Activated CD8-positive, alpha-beta T cell treated with anti-CD3 and anti-CD28 coated beads for 36 hours (primary cell): ENCODE measurements at places on chromosomes 7 and 10.
A peak's percentile ranks its signal among the peaks of the same experiment; 100 is the strongest.

GRCh38 chr10:125557801-125558505 is 125.0 kb downstream of the TEX36 start:
- no peaks in the 10 kb centered on the region for H3K4me1 ChIP-seq
- no peak overlapping the region for H3K4me3 ChIP-seq
- H3K36me3 ChIP-seq: no peaks in the 10 kb centered on the region
- DNase-seq: no peak

DNA sequence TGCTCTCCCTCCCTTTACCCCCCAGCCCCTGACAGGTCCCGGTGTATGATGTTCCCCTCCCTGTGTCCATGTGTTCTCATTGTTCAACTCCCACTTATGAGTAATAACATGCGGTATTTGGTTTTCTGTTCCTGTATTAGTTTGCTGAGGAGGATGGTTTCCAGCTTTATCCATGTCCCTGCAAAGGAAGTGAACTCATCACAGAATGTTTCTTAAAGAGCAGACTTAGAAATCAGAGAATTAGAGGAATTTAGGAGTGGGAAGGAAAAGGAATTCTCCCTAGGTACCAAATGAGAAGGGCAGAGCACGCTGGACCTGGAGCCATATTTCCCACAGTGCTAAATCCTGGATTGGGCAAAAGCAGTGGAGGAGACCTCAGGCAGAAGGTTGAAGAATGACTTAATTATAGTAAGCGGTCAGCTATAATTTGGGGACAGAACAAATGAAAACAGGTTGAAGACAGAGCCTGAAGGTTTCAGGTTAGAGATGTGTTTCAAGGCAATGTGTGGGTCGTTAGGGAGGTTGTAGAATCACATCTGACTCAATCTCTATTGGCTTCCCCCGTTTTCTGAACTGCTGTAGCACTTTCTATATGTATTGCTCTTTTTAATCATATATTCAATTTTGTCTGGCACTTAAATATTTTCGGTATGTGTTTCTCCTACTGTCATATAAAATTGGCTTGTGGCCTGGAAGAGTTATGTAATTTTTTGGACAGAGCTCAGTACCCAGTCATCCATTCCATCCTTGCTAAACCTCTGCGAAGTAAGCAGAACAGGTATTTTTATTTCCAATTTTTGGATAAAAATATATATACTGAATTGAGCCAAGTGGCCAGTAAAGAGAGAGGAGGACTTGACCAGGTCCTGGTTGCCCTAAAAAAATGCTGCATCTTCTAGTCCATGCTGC is 210.5 kb upstream of the KLF6 start:
- H3K27me3 ChIP-seq: no peaks in the 10 kb centered on the region
- H3K27ac ChIP-seq: no peak overlapping the region
- H3K4me1 ChIP-seq: peaks cover 7% of the 10 kb centered on the region
- H3K4me3 ChIP-seq: no peak overlapping the region
- DNase-seq: no peak
- H3K36me3 ChIP-seq: no peaks in the 10 kb centered on the region

DNA sequence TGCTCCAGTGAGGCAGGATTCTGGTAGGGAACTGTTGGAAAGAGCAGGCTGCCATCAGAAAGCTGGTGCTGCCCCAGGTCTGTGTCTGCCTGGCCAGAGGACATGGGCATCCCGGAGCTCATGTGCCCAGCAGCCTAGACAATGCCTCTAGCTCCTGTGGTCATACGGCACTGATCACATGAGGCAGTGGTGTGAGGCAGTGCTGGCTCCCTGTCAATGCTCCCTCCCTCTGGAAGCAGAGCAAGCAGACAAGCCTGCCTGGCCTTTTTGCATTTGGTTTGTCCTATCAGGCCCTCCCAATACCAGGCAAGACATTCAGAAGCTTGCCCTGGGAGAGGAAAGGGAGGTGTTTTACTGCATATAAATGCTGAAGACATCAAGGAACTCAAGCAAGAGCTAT is 19.5 kb upstream of the MMP21 start:
- no peaks in the 10 kb centered on the region for H3K27me3 ChIP-seq
- no peak overlapping the region for H3K27ac ChIP-seq
- no peak overlapping the region for H3K4me3 ChIP-seq

GRCh38 chr7:112789453-112789816 is 758 bp downstream of the TMEM168 start:
- peak overlapping the region; percentile 98 for H3K4me3 ChIP-seq
- H3K4me1 ChIP-seq: peaks cover 41% of the 10 kb centered on the region
- H3K27ac ChIP-seq: peak overlapping the region; percentile 89
- H3K36me3 ChIP-seq: peaks cover 17% of the 10 kb centered on the region
- DNase-seq: no peak

- peak; percentile 68 for DNase-seq
- no peak overlapping the region for H3K27ac ChIP-seq
- H3K27me3 ChIP-seq: no peaks in the 10 kb centered on the region
- H3K4me1 ChIP-seq: peaks cover 12% of the 10 kb centered on the region
- H3K36me3 ChIP-seq: peaks cover under 1% of the 10 kb centered on the region
These were observed 197.2 kb downstream of the CRPPA start for GRCh38 chr7:16223963-16224707.

- H3K27me3 ChIP-seq: peaks cover 3% of the 10 kb centered on the region
- peaks cover 32% of the 10 kb centered on the region for H3K4me1 ChIP-seq
- no peak for DNase-seq
- peaks cover 5% of the 10 kb centered on the region for H3K36me3 ChIP-seq
- peak overlapping the region; percentile 79 for H3K4me3 ChIP-seq
These were observed 498 bp upstream of the ST7 start for GRCh38 chr7:116952635-116953371.

DNA sequence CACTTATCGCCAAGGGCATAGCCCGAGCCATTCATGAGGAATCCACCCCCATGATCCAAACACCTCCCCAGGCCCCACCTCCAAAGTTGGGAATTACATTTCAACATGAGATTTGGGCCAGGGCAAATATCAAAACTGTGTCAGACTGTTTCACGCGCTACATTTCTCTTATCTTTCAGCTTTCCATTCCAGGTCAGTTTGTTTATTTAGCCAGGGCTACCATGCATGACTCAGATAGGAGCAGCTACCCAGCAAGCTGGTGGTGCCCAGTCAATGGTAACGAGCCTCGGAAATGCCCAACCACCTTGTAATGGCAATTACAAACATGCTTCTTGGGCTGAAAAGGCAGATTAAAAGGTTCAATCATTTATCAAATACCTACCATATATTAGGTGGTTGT is 43.6 kb upstream of the BAMBI start:
- no peak for DNase-seq
- no peak overlapping the region for H3K27ac ChIP-seq
- H3K27me3 ChIP-seq: peaks cover 9% of the 10 kb centered on the region

DNA sequence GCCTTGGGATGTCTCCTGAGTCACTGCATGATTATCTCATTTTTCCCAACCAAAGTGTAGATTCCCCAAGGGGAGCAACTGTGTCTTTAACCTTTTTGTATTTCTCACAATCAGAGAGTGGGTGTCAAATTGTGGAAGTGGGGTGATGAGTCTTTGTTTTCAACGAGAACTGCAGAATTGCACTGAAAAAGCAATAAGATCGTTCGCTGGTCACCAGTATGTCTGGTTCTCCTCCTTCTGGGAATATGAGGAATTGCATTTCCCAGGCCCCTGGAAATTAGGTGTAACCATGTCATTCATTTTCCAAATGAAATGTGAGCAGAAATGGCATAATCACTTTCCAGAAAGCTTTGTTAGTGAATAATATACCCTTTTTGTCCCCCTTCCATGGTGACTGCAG is 326.9 kb downstream of the GPAM start:
- DNase-seq: no peak
- no peak overlapping the region for H3K4me3 ChIP-seq
- peaks cover 2% of the 10 kb centered on the region for H3K27me3 ChIP-seq
- no peaks in the 10 kb centered on the region for H3K4me1 ChIP-seq
- no peaks in the 10 kb centered on the region for H3K36me3 ChIP-seq
- H3K27ac ChIP-seq: no peak overlapping the region

GRCh38 chr7:154836021-154836448 is 166.9 kb downstream of the PAXIP1 start:
- H3K27ac ChIP-seq: no peak overlapping the region
- no peak for DNase-seq
- peaks cover 5% of the 10 kb centered on the region for H3K27me3 ChIP-seq
- H3K36me3 ChIP-seq: no peaks in the 10 kb centered on the region
- H3K4me1 ChIP-seq: no peaks in the 10 kb centered on the region
- H3K4me3 ChIP-seq: no peak overlapping the region

- no peak overlapping the region for H3K27ac ChIP-seq
- no peak overlapping the region for H3K4me3 ChIP-seq
- DNase-seq: no peak
These were observed 45.0 kb upstream of the TSPAN13 start for GRCh38 chr7:16708511-16708910.

GRCh38 chr7:93014410-93014809 is 103.4 kb downstream of the SAMD9 start:
- DNase-seq: no peak
- H3K4me3 ChIP-seq: no peak overlapping the region
- peaks cover 2% of the 10 kb centered on the region for H3K27me3 ChIP-seq
- peaks cover 15% of the 10 kb centered on the region for H3K4me1 ChIP-seq
- no peak overlapping the region for H3K27ac ChIP-seq

- no peaks in the 10 kb centered on the region for H3K4me1 ChIP-seq
- H3K4me3 ChIP-seq: no peak overlapping the region
- peak; percentile 6 for DNase-seq
- H3K36me3 ChIP-seq: no peaks in the 10 kb centered on the region
- peaks cover 25% of the 10 kb centered on the region for H3K27me3 ChIP-seq
- no peak overlapping the region for H3K27ac ChIP-seq
These were observed 453 bp upstream of the GALNT17 start for GRCh38 chr7:71131256-71132126.

- no peak overlapping the region for H3K4me3 ChIP-seq
- H3K4me1 ChIP-seq: peaks cover 16% of the 10 kb centered on the region
- H3K27me3 ChIP-seq: no peaks in the 10 kb centered on the region
- H3K36me3 ChIP-seq: no peaks in the 10 kb centered on the region
- H3K27ac ChIP-seq: no peak overlapping the region
- DNase-seq: no peak
These were observed 68.7 kb downstream of the SGMS1 start for GRCh38 chr10:50554995-50555568.

GRCh38 chr10:69397972-69398371 is 18.7 kb downstream of the TACR2 start:
- H3K27ac ChIP-seq: no peak overlapping the region
- H3K4me3 ChIP-seq: no peak overlapping the region
- H3K27me3 ChIP-seq: no peaks in the 10 kb centered on the region
- DNase-seq: no peak

GRCh38 chr7:102415685-102416225 is 17.6 kb upstream of the ORAI2 start:
- peaks cover 57% of the 10 kb centered on the region for H3K36me3 ChIP-seq
- peak overlapping the region; percentile 52 for H3K4me3 ChIP-seq
- H3K4me1 ChIP-seq: peaks cover 48% of the 10 kb centered on the region
- H3K27ac ChIP-seq: peak overlapping the region; percentile 96

- DNase-seq: no peak
- H3K36me3 ChIP-seq: peaks cover 10% of the 10 kb centered on the region
- H3K4me1 ChIP-seq: no peaks in the 10 kb centered on the region
- no peaks in the 10 kb centered on the region for H3K27me3 ChIP-seq
- H3K27ac ChIP-seq: no peak overlapping the region
These were observed 59.7 kb downstream of the LMBR1 start for GRCh38 chr7:156833312-156833711.

GRCh38 chr7:42053834-42054233 is 183.2 kb downstream of the GLI3 start:
- no peak overlapping the region for H3K27ac ChIP-seq
- H3K36me3 ChIP-seq: no peaks in the 10 kb centered on the region
- H3K4me3 ChIP-seq: no peak overlapping the region
- H3K4me1 ChIP-seq: no peaks in the 10 kb centered on the region
- H3K27me3 ChIP-seq: peaks cover 4% of the 10 kb centered on the region
